MV-4-11 (cell line): ENCODE measurements at places on chromosomes 7 and 10.

- no peak for DNase-seq
Measured at GRCh38 chr10:59950105-59950504, 43.7 kb upstream of the CCDC6 start.

GRCh38 chr10:13526948-13527863 is 1.6 kb downstream of the BEND7 start:
- DNase-seq, result no peak

DNA sequence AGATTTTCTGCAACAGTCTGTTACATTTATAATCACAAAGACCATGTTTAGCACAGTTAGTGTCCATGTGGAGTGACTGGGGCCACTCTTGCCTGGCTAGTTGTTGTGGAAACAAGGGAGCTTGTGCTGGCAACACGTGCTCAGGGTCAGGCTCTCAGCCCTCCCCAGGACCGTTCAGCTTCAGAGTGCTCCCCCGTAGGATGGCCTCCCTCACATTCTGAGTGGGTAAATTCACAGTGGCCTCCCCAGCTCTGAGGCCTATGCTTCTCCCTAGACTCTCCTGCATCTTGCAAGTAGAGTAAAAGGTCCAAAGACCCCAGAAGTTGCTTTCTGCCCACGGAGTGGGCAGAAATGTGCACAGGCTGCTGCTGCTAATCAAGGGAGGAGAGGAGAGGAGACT is 122.3 kb downstream of the ADCY1 start:
- no peak for DNase-seq

- DNase-seq, result no peak
Measured at GRCh38 chr10:124994573-124995473, 52.9 kb downstream of the ZRANB1 start.

DNA sequence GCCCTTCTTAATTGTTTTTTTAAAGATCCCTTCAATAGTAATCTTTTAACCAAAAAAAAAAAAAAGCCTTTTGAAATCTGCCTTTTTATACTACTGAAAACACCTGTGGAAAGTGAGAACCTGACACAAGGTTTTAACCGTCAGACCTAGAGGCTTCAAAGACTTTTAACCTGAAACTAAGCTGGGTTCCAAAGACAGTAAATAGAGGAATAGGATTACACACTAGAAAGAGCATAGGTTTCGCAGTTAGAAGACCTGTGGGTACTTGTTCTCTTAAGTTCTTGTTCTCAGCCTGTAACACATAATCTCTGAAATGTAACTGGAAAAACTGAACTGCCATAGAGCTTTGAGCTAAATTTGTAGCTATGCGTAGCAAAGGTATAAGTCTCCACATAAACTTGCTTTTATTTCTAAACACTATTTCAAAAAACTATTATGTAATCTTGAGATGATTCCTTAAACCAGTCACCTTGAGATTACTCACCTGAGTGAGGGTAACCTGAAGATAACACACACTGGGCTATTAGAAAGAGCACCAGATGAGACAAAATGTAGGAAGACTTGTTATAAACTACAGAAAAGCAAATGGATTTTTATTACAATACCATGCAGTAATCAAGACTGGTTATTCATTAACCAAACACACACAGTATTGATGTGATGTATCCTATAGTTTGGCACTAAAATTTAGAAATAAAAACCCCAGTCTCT is 196.6 kb upstream of the FRMD4A start:
- DNase-seq, result no peak
